ENCODE measurements at places on chromosomes 1 and 21.

DNA sequence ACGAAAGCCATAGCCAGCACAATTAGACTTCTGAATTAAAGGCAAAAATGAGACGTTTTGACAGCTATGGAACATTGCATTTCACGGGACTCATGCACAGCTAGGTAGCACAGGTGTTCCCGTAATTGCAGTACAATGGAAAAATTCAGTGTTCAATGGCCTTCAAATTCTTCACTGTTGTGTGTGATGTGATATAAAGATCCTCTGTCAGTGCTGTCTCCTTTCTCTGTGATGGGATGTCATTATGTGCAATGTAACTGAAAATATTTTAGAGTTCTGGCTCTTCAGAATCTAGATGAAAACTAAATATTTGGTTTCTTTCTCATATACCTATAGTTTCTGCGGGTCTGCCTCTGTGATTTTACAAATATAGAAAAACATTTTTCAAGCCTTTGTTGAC lies 1599.7 kb downstream of the MRPL39 start:
- no peak for DNase-seq

DNA sequence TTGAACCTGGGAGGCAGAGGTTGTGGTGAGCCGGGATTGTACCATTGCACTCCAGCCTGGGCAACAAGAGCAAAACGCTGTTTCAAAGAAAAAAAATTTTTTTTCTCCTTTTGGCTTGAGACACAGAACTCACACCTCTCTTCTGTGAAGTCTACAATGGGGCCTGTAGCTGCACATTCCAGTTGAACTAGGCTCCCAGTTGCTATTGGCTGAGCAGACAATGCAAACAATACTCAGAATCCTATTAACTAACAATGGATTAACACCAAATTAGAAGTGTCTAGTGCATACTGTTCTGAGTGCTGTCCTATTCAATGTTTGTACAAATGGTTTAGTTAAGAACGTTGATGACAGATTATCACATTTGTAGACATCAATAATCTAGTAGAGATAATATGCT lies 17.6 kb upstream of the MCL1 start:
- no peak for DNase-seq

GRCh38 chr1:47875831-47876586 lies 121.2 kb downstream of the TRABD2B start:
- no peak for DNase-seq

- DNase-seq, result no peak
Observed at GRCh38 chr1:74395571-74395970, 116.8 kb downstream of the LRRC53 start.
